GM23248 (cell line): ENCODE measurements at places on chromosomes 2 and 18. TPM values are rescaled to one million over a fixed set of nuclear protein-coding genes. Genes with fewer than 3 reads are reported as not detected.

The C18orf54 gene
- total RNA-seq, result 2.8 TPM in 2 replicates

The KIAA2012 gene
- not detected in 2 replicates for total RNA-seq

The TLK1 gene
- 9.6 and 23.6 TPM in 2 replicates for total RNA-seq

The MZT2B gene
- total RNA-seq, result 126 and 129 TPM in 2 replicates

The SLC25A12 gene
- total RNA-seq, result 17.6 and 21.0 TPM in 2 replicates

The HOXD1 gene
- 0.13 and 0.43 TPM in 2 replicates for total RNA-seq

The DOK6 gene
- 0.76 and 5.2 TPM in 2 replicates for total RNA-seq

The CFC1 gene
- total RNA-seq, result not detected in 2 replicates

The TWIST2 gene
- 467 and 544 TPM in 2 replicates for total RNA-seq

The RUFY4 gene
- not detected in 2 replicates for total RNA-seq

The CPS1 gene
- 2.0 and 4.9 TPM in 2 replicates for total RNA-seq

The MAP3K2 gene
- total RNA-seq, result 39.6 and 41.0 TPM in 2 replicates

The RAD51AP2 gene
- total RNA-seq, result not detected in 2 replicates
